ENCODE measurements at places on chromosomes 12 and 14. TPM values are rescaled to one million over a fixed set of nuclear protein-coding genes. Genes with fewer than 3 reads are reported as not detected.

KCNK10 gene
- not detected for total RNA-seq

C14orf39 gene
- not detected for total RNA-seq

POTEG gene
- total RNA-seq = not detected

KRT86 gene
- total RNA-seq = 0.56 TPM

CLECL1 gene
- total RNA-seq = 6.1 TPM

P2RX7 gene
- 6.4 TPM for total RNA-seq

NGB gene
- not detected for total RNA-seq

KIF5A gene
- 3.0 TPM for total RNA-seq

DNA sequence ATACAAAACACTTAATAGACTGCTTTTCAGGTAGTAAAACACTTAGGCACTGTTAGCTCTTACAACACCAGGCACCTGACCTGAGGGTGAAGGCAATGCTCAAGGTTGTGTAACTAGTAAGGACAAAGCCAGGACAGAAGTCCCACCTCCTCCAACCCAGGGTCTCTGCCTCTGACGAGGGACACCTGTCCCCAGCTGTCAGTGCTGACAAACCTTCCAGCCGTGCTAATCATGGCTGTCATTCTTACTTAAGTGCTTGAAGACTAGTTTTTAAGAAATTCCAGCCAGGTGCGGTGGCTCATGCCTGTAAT lies 62.5 kb upstream of the MAX start:
- no peak for ATAC-seq

DNA sequence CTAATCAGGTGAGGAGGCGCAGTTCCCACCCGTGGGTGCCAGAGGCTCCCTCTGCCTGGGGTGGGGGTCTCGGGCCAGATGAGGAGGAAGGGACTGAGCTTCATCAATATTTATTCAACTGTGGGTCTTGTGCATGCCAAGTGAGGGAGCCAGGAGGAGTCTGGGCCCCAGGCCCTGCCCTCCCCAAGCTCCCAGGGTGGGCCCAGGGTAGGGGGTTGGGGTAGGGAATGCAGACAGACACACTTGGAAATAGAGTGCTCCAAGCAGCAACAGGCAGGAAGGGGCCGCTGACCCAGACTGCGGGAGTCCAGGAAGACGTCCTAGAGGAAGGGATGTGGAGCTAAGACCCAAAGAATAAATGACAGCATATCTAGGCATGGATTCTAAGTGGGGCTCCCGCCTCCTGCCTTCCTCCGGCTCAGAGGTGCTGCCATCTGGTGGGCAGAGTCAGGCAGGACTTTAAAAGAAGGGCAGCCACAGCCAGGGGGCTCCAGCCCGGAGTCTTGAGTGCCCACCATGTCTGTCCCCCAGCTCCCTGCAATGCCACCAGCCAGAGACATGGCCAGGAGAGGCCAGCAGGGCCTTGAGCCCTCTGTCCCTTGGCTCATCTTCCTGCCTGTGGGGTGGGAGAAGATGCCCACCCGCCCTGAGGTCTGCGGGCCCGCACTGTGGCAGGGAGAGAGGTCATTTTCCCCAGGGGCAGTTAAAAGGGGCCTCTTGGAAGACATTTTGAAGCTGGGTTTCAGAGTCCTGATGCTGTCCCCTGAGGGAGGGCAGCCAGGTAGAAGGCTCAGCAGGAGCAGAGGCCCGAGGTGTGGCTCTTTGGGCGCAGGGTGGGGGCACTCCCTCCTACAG lies 70.1 kb downstream of the PHETA1 start:
- ATAC-seq = peak; percentile 37

- peak; percentile 93 for ATAC-seq
Measured at GRCh38 chr12:64714551-64714968, 44.6 kb downstream of the GNS start.

DNA sequence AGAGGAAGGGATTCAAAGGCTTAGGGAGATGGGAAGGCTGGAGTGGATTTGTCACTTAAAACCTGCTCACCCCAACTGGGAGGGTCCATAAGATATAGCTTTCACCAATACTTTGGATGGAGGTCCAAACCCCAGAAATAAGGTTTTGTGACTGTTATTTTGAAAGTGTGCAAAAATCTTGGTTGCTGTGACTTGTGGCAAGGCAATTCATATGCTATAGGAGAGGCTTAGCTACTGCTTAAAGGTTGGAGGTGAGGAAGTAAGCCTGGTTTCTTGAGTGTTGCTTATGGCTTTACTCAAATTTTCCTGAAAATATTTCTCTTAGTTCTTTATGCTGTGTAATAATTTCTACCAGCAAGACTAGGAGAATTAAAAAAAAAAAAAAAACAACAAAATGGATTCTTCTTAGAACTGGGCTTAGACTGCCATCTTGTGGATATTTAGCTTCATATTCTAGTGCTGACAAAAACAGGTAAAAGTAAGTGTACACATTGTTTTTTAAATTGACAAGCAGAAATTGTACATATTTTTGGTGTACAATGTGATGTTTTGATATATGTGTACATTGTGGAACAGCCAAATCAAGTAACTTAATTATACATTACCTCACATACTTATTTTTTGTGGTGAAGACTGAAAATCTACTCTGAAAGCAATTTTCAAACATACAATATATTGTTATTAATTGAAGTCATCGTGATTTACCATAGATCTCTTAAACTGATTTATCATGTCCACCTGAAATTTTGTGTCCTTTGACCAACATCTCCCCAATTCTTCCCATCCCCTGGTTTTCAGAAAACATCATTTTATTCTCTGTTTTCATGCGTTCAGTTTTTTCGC lies 23.0 kb downstream of the PDE6H start:
- ATAC-seq = peak; percentile 49

DNA sequence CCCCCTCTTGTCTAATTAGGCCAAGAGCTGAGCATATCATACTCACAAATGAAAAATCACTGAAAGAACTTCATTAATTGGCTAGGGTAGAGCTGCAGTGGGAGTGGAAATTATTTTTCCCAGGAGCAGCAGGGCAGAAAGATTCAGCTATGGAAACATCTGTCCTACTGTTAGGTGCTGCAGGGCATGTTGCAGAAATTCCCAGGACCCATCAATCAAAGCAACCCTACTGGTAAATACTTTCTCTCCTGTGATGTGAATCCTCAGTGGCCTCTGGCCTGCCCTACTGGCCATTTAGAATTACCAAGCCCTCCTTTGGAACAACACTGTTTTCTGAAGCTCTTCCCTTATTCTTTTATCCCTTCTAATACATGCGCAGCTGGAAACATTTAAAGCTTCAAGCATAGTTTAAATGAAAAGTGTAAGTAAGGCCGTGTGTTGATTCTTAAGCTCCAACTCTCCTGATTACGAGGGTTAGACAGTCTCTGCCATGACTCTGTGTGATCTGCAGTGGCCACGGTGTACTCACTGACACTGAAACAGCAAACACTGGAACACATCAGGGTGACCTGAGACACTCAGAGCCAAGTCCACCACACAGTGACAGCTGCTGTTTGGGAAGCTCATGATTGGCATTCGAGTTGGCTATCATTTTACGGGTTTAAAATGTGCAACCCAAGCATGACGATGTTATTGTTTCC lies 62.6 kb upstream of the TMCC3 start:
- ATAC-seq = no peak

DNA sequence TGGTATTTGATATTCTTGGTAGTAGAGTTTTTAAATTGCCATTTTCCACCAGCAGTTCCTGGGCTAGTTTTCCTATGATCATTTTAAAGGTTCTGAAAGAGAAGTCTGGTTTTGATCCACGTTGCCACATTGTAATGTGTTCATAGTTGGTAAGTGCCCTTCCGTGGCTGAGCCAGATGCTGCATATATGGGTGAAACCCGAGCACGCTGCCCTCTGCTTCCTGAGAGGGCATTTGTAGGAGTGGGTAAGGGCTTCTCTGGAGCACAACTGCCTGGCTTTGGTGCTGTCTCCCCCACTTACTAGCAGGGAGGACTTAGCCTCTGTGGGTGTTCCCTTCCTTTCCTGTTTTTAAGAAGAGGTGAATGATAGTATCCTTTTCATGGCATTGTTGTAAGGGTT lies 7.1 kb downstream of the SNRNP35 start:
- no peak for ATAC-seq

DNA sequence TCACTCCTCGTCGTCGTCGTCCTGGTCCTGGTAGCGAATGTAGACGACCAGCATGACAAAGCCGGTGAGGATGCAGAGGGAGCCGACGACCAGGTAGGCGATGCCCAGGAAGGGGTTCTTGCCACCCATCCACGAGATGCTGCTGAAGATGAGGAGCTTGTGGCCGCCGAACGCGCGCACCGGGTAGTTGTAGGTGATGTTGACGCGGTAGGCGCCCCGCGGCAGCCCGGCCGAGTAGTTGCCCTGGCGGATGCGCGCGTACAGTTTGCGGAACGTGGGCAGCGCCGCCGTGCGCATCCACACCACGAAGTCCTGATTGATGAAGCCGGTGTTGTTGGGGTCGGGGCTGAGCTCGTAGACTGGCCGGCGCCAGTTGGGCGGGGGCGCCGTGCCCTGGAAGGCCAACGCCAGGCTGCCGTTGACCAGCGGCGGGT lies 1.0 kb downstream of the TMEM30B start:
- peak; percentile 61 for ATAC-seq

DNA sequence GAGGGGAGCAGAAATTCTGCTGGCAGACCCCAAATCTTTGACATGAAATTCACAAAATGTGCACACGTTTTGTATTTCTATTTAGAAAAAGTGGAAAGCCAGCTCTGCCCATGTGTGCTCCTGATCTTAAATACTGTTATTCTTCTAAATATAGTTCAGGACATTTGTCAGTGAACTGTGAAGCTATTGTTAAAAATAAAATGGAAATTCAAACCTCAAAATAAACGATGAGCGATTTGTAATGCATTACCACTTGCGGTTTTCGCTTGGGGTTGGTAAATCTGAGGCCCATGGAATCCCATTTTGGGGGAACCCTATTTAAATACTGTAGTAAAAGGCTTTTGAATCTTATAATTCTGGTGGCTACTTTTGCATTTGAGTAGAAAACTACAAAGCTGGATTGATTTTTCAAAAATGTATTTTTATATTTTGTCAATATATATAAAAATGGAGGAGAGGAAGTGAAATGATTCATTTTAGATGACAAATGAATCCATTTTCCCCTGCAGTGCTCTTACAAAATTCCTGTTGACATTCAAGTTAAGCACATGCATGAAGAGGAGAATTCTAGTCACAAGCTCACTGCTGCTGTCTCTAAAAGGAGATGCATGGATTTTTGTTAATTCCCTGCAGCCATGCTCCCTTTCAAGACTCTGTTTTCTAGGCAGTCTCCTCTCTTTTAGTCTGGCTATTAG lies 47.1 kb downstream of the FLRT2 start:
- ATAC-seq = no peak

DNA sequence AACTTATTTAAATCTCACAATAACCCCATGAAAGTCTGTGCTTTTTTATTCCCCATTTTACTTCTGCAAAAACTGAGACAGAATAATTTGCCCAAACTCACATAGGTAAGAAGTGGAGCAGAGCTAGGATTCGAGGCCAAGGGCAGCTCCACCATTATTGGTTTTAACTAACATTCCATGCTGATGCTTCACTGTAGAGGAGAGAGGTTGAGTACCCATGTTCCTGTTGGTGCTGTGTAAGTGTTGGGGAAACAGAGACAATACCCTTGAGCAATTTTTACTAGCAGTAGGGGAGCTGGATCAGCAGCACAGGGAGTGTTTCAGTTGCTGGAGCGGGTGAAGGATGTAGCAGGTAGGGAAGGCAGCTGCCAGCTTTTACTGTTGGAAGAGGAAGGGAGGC lies 21.1 kb downstream of the RASSF8 start:
- ATAC-seq = no peak

DNA sequence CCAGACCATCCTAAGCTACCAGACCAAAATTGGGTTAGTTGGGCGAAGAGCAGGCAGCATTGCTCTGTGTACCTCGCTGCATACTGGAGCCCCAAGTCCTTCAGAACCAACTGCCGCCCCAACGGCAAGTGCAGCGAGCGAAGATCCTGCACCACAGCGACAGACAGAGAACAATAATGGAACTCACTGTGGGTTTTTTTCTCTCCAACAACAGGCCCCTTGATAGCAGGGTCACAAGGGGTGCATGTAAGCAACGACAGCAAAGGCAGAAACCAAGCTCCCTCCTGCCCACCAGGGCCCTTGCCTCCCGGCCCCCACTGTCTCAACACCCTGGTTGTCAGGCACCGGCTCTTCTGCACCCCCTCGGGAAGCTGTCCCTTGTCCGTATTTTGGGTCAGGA lies 39.0 kb downstream of the RNF34 start:
- ATAC-seq = no peak

- ATAC-seq = peak; percentile 79
Measured at GRCh38 chr14:63524537-63525155, 18.5 kb downstream of the PPP2R5E start.

GRCh38 chr14:77133720-77134338 lies 7.8 kb downstream of the ZDHHC22 start:
- peak; percentile 72 for ATAC-seq
